Gastroesophageal sphincter (tissue), 4 donors: ENCODE measurements at places on chromosomes 2 and 18.

DNA sequence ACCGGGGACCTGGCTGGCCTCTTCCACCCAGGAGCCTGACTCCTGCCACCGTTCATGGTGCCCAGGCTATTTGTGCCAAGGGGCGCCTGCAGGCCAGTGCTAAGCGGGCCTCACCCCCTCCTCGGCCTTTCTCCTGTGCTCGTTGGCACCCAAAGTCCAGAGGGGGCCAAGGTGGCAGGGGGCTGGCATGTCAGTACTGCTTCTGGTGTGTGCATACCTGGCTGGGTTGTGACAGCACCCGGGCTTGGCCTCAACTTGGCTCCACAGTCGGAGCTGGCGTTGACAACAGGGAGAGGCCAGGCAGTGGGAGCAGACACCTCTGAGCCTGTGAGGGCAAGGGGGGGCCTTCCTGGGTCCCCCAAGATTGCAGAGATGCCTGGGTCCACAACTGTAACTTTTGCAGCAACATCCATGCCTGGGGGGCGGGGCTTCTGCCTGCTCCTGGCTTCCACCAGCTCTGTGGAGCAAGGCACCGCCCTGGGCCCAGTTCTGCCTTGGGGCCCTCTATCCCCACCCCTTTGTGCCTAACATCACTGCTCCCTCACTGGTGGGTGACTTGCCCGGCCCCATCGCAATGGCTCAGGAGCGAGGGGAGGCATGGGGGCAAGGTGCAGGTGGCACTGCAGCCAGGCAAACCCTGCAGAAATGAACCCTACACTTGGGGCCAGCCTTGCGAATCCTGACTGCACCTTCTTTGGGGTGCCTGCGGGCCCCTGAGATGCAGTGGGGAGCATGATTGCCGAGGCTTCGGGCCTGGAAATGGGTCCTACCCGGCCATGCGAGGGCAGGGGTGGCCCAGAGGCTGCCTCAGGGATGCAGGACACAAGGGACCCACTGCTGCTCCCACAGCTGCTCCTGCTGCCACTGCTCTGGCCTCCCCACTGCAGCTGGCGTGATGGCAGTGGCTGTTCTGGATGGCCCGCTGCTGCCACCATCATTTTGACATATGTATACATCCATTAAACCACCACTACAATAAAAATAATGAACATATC lies 35.9 kb downstream of the PTPN4 start:
- no peak for ATAC-seq

DNA sequence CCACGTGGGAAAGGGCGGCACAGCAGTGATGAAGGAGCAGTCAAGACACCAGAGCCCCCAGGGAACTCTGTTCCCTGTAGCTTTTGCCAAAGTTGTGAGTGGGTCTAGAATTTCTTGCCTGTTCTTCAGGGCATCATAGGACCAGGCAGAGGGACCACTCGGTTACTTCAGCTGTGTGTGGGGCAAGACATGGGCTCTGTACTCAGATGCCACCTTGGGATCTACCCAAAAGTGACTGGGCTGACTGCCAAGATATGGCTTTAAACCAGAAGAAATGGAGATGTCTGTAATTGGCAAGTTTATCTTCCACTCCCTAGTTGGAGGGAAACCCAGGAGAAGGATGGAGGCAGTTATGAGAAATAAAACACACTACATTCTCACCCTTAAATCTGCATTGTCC lies 29.6 kb downstream of the KCNF1 start:
- ATAC-seq: no peak

GRCh38 chr2:166344286-166345113 lies 31.2 kb downstream of the SCN9A start:
- no peak for ATAC-seq

- peak; percentile 54 for ATAC-seq
Observed at GRCh38 chr2:119240311-119241204, 16.9 kb downstream of the STEAP3 start.

- ATAC-seq: no peak
Observed at GRCh38 chr18:1573732-1574131, 669.1 kb downstream of the ADCYAP1 start.

GRCh38 chr2:201260302-201260800 lies at the start of gene CASP8:
TSS of gene CASP8 (plus strand) at chr2:201260536. CDS start at chr2:201266487, 5,951 bp downstream.
- ATAC-seq: peak; percentile 32

DNA sequence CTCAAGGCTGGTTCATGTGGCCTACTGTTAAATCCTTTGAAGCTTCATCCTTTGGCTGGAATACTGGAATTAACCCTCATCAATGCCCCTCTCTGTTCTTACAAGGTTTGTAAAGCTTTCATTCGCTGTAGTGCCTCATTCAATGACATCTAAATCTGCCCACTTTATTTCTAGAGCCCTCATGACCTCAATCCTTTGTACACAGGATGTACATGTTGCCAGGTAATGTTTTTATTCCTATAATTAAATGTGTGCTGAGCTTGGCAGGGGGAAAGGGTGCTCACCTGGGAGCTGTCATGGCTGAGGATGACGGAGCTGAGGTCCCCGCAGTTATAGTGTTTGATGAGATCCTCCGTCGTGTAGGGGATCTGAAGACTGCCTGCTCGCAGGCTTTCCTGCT lies 39.3 kb downstream of the TRABD2A start:
- no peak for ATAC-seq

- no peak for ATAC-seq
Observed at GRCh38 chr2:105755895-105756294, 11.2 kb downstream of the NCK2 start.

GRCh38 chr18:74457725-74458421 lies 765 bp upstream of the DIPK1C start:
- ATAC-seq: no peak

DNA sequence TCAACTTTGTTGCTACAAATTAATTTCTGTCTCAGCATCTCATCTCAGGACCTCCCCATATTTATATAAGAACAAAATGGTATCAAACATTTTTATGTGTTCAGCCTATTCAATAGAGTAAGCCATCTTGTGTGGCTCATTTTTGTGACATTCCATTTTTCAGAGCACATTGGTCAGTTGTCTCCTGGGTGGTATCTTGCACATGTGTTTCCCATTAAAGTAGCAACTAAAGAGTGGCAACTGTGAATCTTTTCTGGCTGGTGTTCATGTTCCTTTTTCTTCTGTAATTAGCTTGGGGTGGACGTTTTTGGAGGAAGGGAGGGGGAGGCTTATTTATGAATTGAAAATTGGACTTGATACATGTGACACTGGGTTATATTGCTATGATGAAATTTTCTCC lies 45.4 kb upstream of the EFEMP1 start:
- ATAC-seq: no peak

- ATAC-seq: no peak
Observed at GRCh38 chr2:192500550-192501200, 305.9 kb upstream of the TMEFF2 start.

GRCh38 chr2:45652090-45653031 lies 886 bp downstream of the PRKCE start:
- ATAC-seq: no peak

- ATAC-seq: no peak
Observed at GRCh38 chr2:192535956-192536921, 341.5 kb upstream of the TMEFF2 start.

- ATAC-seq: no peak
Observed at GRCh38 chr2:219864154-219864553, 236.7 kb downstream of the SLC4A3 start.

- ATAC-seq: no peak
Observed at GRCh38 chr2:217933617-217933993, 69.2 kb downstream of the TNS1 start.

DNA sequence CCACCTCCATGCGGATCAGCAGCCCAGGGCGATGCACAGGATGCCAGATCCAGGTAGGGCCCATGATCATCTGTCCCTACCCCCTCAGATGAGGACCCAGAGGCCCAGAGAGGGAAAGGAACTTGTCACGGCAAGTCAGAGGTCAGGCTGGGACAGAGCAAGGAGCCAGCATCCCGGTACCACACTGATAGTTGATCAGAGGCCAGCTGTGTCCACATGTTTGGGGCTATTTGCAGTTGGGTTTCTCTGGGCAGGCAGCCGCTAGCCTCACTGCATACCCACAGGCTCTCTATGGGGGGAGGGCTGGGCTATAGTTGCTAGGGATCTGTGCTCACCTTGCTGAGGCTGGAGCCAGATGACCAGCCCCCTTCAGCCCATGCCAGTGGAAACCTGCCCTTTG lies 9.6 kb downstream of the GAREM2 start:
- ATAC-seq: no peak

DNA sequence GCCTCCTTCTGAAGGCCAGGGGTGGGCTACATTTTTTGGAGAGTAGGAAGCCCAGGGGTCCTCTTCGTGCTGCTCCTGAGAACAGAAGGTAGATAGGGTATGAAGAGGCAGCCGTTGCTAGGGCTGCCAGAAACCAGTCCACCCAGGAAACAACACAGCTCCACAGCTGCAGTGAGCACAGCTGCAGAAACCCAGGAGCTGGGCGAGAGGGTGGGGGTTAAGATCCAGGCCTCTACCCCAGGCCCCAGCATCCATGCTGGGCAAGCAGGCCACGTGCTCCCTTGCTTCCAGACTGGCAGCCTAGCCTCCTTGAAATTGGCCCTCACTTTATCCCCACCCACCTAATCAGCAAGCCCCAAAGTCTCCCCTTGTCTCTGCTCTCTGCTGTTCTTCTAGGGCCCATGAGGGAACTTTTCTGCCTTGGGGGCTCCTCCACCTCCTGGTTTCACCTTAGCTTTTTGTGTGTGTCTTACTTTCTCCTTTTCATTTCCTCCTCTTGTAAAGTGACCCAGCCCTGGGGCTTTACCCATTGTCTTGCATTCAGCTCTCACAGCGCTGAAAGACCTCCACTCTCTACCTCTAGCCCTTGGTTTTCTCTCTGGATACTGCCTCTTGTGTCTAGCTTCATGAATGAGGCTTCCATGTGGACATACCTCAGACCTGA lies 30.7 kb downstream of the STON1 start:
- ATAC-seq: no peak

DNA sequence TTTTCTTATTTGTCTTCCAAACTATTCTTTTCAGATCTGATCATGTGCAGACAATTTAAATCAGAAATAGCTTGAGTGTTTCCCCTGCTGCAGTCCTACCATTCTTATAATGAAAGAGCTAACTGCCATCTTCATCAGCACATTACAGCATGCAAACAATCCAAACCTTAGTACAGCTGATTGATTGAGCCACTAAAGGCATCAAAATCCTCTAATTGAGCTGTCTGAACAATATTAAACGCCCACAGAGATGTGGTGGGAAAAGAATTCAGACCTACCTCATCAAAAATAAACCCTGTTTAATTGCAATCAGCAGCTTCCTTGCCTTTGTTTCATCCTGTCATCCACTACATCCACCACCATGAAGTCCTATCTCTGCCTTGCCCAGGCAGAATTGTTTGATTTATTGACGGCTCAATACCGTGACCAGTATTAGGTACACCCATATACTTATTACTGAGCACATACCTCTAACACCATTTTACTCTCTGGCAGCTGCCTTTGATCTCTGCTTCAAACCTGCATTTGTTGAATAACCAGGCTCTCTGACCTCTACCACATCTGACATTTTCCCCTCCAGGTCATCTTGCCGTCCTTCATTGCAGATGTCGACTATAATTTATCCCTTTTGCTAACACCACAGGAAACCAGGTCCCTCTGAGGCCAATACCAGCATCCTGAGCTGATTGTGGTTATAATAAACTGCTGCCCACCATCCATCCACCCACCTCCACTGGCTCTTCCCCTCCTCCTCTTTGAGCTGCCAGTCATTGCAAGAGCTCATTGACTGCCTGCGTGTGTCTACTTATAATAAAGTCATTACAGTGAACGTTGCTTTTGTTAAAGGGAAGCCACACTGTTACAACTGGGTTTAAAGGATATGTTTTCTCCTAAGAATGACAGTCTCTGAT lies 78.5 kb downstream of the RBM43 start:
- no peak for ATAC-seq

DNA sequence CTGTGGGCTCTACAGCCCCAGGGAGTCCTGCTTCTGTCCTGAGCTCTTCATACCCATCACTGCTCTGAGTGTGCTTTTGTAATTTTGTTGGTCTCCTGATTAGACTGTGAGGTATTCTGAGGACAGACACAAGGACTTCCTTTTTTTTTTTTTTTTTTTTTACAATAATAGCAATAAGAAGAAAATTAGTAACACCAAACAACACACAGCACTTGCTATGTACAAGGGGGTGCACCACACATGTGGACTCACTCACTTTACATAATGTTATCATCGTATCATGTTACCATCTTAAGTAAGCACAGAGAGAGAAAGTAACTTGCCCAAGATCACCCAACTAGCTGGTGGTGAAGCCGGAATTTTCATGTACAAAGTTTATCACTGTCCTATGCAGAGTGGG lies 34.6 kb downstream of the MBP start:
- ATAC-seq: no peak

GRCh38 chr2:137208431-137208891 lies 443.1 kb downstream of the THSD7B start:
- ATAC-seq: no peak

GRCh38 chr18:59929621-59930295 lies 30.0 kb downstream of the PMAIP1 start:
- ATAC-seq: no peak

DNA sequence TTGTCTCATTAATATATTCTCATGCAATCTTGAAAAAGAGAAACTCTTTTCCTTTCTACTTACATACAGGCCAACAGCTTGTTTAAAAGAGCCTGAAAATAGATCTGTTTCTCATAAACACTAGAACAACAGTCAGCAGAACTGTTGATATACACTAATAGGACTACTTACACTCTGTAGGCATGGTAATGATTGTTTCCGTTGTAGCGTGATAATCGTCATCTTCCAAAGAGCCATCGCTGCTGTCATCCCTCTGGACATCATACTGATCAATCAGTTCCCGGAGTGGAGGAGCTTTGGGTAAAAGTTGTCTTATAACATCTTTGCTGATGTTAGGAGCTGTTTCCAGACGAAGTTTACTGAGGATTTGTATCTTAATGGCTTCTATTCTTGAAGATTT lies 476 bp downstream of the MSTN start:
- no peak for ATAC-seq

DNA sequence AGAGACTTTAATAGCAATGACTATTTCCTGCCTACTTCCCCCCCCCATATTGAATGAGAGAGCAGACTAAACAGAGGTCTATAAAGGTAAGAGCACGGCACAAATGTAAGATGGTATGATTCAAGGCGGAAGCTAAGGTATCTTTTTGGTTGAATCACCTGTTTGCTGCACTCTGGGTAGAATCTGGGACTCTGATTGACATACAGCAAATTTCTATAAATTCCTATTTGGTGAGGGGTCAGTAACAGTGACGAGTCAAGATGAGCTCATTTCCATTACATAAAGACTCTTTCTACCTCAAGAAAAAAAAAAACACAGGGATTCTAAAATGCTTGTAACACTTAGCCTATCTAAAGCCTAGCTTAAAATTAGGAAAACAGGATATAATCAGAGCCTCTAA lies 297.3 kb downstream of the TNS1 start:
- no peak for ATAC-seq

GRCh38 chr2:26088038-26088643 lies 54.3 kb downstream of the RAB10 start:
- no peak for ATAC-seq

DNA sequence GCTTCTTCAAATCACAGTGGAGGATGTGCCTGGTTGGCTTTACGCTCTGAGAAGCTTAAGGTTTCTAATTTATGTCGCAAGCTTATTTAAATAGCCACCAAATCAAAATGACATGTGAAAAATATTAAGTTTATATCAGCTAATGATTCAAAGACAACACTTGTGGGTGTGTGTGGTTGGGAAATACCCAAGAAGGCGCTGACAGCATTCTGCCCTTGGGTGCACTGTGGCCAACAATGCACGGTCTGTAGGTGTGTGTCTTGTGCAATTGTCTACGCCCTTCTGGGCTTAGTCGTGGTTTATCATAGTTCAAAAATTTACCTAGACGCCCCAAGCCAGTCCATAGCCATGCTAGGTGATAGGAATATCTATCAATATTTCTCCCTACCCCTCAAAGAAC lies 60.9 kb downstream of the KCTD1 start:
- no peak for ATAC-seq
